RKO (cell line): ENCODE measurements at places on chromosomes 5 and 9.
A peak's percentile ranks its signal among the peaks of the same experiment; 100 is the strongest.

- DNase-seq, result no peak
These were observed 325.3 kb upstream of the HAPLN1 start for GRCh38 chr5:84045964-84046363.

DNA sequence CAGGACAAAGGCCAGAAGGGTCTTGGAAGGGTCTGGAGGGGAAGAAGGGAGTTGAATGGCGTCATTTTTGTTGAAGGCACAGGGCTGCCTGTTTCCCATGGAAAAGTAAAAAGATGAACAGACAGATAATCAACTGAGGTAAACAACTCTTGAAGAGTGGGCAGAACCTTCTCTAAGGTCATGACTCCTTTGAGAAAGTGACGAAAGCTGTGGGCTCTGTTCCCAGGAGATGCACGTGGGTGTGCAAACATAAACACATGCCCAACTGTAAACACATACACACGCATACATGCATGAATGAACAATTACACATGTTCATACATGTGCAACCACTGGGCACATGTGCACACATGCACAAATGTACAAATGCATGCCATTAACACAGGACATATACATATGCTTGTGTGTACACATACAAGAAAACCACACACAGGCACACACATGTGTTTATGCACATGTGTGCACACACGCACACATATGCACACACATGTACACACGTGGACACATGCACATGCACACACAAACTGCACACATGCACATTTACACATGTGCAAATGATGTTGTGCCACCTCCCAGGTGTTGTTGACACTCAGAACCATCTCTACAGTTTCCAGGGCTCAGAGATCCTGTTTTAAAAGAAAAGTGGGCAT is 143.3 kb downstream of the GADD45G start:
- no peak for DNase-seq

DNA sequence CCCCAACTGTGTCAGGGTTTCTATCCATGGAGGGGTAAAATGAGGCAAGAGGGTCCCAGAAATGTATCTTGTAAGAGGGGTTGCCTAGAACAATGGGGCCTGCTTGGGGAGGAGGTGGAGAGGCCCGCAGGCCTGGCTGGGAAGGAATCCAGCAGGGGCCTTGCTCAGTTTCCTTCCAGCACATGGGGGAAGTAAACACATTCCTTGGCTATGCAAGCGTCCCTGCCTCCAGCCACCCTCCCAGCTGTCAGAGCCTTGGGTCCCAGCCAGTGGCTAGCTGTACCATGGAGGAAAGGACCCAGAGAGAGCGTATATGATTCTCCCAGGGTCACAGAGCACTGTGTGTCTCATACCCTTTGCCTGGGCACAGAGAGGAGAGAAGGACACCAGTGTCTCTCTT is 71.1 kb upstream of the IL17B start:
- DNase-seq, result no peak

DNA sequence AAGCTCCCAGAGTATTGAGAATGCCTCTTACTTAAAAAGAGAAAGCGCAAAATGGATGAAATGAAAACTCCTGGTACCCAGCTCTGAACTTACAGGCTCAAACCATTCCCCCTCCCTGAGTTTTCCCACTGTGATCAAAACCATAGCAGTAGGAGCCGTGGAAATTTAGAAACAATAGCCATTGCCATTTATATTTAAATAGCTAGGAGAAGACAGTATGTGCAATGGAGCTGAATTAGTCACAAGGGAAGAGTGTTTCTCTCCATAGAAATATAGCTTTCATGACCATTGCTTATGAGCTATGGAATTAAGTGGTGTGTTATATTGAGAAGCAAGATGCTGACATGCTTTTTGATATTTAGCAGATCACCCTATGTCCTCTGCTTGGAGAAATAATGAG is 84.6 kb downstream of the PCSK5 start:
- no peak for DNase-seq

GRCh38 chr5:113652161-113652560 is 138.7 kb downstream of the YTHDC2 start:
- no peak for DNase-seq

DNA sequence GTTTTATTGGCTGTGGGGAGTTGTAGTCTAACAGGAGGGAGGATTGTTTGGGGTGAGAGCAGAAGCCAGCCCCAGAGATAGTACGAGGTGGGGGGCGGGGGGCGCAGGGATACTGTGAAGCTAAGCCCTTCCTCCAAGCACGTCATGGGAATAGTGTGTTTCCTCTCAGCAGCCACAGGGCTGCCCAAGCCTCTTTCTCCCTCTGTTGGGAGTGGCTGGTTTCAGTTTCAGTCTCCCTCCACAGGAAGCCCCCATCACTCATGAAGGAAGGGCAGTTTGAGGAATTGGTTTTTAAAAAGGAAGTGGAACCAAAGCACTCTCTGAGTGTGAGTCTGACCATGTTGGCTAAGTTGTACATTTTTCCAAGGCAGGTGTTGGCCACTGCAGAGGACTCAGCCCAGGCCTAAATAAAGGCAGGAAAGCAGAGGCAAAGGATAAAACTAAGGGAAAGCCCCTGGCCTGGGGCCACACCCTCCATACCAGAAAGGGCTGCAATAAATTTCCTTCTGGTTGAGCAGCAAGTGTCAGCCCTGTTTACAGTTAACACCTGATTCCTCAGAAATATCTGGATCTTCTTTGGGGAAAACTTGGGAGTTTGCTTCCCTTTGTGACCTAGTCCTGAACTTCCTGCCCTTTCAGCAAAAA is 3.2 kb downstream of the RAB24 start:
- peak; percentile 55 for DNase-seq

DNA sequence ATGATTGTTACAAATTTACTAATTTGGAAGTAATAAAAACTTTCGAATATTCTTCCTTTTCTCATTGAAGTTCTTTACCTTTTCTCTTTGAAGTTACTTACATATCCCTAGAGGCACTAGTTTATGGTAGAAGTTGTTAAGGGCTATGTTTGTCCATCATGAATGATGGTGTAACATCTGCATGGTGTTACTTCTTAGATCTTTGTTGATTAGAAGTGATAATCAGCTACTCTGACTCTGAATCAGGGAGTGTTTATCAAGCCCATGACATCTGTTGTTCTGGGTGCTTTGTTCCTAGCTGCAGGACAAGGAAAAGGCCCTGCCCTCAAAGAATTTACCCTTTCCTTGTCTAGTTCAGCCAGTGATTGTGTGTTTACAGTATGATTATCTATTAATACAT is 32.9 kb downstream of the MAP3K1 start:
- DNase-seq, result no peak

- DNase-seq, result no peak
These were observed 31.7 kb downstream of the EPB41L4B start for GRCh38 chr9:109289186-109289585.

GRCh38 chr5:131679911-131680310 is 44.9 kb upstream of the RAPGEF6 start:
- no peak for DNase-seq

GRCh38 chr9:80449513-80449912 is 877.7 kb downstream of the TLE4 start:
- DNase-seq, result no peak

GRCh38 chr5:131720714-131721113 is 76.1 kb downstream of the FNIP1 start:
- no peak for DNase-seq

GRCh38 chr9:88680041-88680440 is 145.1 kb downstream of the NXNL2 start:
- no peak for DNase-seq

DNA sequence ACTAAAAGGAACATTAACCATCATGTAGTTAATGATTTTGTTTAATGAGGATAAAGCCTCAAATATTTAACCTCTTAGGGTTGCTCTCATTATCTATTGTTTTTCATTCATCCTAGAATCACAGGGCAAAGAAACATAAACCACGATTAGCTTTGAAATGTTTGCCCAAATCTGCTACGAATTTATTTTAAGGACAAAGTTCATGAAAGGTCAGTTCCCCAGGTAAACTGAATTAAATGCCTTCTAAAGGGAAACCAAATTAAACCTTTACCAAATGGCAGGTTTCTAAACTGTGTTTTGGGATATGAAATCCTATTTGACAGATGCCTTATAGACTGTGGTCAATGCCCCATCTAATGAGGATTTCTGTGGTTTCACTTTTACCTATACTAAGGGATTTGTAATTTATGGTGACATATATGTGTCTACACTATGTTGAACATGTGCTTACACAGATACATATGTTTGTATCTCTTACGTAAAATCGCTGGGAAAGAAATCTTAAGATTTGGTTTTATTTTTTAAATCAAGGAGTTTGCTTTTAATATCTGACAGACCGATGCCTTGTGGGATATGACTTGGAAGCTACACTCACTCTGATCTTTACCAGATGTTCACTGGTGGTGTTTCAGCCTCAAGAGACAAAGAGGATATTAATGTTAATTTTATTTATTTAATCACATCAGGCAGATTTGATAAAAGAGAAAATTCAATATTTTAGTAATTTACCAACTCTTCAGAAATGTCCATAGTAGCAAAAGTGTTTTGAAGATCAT is 188.4 kb downstream of the GLIS3 start:
- no peak for DNase-seq

GRCh38 chr5:157721159-157721558 is 10.1 kb upstream of the THG1L start:
- no peak for DNase-seq

DNA sequence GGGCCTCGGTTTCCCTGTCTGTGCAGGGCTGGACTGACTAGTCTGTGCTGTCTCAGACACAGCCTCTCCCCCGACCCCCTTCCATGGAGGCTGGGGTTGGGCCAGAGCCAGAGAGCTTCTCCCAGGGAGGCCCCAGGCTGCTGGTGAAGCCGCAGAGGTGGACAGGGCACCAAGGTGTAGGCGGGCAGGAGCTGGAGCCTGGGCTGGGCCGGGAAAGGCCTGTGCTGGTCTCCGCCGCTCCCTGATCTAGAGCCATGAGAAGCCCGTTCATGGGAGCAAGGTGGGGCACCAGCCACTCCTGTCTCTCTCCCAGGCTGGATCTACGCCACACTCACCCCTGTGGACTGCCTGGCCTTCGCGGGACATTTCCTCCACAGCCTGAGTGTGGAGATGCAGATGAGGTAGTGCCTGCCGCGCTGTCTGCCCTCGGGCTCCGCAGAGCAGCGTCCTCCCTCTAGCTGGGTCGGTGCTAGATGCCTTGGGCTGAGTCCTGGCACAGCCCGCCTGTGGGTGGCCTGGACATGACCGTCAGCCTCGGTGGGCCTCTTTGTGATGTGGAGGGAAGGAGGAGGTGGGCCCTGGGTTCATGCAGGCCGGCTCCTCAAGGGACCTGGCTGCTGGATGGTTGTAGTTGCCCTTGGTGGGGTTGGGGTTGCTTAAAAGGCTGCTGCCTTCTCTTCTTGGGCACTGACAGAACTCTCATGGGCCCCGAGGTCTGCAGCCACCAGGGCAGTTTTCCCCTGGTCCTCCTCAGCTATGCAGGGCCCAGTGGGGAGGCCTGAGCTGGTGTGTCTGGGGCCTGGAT is 79.4 kb downstream of the PHF2 start:
- DNase-seq, result no peak

- DNase-seq, result no peak
These were observed 53.5 kb downstream of the BNC2 start for GRCh38 chr9:16817002-16817401.

- DNase-seq, result no peak
These were observed 31.9 kb upstream of the C5orf24 start for GRCh38 chr5:134813827-134814226.

DNA sequence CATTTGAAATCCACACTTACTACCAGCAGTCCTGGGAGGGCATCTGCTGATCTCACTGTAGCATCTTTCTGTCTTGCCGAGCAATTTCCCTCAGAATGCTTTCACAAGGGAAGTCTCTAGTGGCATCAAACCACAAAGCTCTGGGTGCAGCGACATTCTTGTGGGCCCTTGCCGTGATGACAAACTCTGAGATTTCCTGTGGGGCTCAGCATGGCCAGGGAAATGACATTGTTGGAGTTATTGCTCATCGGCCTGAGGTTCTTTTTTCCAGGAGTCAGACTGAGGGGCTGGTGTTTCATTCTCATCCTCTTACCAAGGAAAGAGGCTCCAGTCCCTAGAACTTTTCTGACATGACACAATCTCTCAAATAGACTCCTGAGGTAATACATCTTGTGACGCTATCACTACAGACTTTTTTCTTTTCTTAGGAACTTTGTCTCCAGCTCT is 51.4 kb downstream of the PFDN1 start:
- peak; percentile 90 for DNase-seq

- no peak for DNase-seq
These were observed 4.3 kb upstream of the SGCD start for GRCh38 chr5:156322666-156323065.

DNA sequence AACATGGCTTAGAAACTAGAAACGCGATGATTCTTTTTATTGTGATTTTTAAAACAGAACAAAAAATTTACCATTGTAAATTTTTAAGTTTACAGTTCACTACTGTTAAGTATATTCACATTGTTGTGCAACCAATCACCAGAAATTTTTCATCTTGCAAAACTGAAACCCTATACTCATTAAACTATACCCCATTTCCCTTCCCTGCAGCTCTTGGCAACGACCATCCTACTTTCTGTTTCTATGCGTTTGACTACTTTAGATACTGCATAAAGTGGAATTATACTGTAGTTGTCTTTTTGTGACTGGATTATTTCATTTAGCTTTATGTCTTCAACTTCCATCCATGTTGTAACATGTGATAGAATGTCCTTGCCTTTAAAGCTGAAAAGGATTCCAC is 52.5 kb downstream of the SPOCK1 start:
- no peak for DNase-seq

DNA sequence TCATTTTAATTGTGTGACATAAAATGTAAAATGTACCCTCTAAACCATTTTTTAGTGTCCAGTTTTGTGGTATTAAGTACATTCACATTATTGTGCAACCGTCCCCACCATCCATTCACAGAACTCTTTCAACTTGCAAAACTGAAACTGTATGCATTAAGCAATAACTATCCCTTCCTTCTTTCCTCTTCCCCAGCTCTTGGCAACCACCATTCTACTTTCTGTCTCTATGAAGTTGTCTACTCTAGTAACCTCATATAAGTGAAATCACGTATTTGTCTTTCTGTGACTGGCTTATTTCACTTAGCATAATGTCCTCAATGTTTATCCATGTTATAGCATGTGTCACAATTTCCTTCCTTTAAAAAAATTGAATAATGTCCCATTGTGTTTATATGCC is 142.4 kb downstream of the C9orf152 start:
- no peak for DNase-seq

DNA sequence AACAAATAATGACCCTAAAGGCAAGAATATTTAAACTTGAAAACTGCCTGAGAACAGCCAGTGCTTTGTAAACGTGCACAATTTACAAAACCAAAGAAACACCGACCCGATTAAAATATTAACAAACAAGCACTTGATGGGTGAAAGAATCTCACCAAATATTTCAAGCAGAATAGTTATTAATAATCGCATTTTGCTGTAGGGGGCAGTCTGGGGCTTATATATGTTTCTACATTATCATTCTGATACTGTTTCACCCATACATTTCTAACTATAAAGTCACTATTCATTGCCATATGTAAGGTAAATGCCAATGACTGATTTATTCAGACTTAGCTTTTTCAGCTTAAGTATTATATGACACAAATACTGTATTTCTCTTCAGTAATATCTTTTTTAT is 37.7 kb downstream of the UBAP2 start:
- peak; percentile 14 for DNase-seq

DNA sequence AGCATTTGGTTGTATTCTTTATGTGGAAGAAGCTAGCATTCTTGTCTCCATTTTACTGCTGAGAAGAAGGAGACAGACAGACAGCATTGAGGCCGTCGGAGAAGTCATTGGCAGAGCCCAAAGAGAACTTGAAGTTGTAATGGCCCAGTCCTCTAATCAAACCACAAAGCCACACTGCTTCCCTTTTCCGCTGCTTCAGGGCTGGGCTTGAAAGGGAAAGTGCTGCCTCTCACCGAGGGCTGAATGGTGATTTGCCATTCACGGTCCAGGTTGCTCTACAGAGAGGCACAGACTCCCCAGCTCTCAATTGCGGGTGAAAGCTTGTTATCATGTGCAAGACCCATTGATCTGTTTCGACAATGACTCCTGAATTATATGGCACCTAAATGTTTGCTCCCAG is 25.6 kb upstream of the POU4F3 start:
- no peak for DNase-seq
